Left lobe of liver (tissue), 2 donors: ENCODE measurements at places on chromosomes 13 and 19. TPM values are rescaled to one million over a fixed set of nuclear protein-coding genes. Genes with fewer than 3 reads are reported as not detected.

PLA2G4C gene
- total RNA-seq = 4.5 TPM

STARD13 gene
- total RNA-seq = 14.1 TPM

KLK4 gene
- total RNA-seq = not detected

CAPS gene
- 11.5 TPM for total RNA-seq
